ENCODE measurements at places on chromosomes 16 and 17.

DNA sequence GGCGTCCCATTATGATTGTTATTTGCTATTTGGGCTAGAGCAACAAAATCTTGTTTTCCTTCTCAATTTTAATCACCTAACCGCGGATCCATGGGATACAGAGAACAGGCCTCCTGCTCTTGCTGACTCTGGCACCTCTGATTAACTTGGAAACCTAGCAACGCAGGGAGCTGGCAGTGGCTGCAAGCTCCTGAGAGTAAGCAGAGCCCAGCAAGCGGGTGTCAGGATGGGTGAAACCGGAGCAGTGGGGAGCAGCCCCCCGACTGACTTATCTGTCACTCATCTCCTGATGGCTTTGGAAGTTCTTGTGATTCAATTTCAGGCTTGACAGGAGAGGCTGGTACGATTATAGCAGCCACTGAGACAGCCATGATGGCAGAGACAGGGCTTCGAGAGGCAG, 45.5 kb upstream of the CDC42EP4 start:
- no peak for DNase-seq

DNA sequence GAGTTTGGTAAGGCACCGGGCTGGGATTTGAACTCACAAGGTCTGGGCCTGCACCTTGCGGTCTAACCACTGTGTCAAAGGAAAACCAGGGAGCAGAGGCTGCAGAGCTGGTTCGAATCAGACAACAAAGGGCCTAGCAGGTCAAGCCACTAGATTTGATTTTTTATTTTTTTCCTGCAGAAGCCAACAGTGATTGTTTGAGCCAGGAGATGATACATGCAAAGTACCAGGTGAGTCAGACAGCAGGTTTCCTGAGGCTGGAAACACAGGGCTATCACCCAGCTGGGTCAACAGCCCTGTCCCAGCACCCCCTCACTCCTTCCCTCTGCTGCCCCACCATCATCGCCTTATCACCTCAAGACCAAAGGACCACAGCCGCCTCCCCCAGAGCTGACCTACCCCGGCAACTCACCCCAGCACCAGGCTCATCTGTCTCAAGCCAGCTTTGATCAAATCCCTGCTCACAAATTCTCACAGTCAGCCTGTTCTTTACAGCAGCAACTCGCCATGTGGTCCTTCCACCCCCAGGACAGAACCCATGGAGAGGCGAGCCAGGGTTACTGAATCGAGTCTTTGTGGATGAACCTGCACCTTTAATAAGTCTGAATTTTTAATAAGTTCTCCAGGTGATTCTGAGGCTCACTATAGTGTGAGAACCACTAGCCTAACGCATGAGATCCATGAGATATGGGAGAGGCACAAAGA, 13.0 kb upstream of the KRT19 start:
- no peak for DNase-seq

DNA sequence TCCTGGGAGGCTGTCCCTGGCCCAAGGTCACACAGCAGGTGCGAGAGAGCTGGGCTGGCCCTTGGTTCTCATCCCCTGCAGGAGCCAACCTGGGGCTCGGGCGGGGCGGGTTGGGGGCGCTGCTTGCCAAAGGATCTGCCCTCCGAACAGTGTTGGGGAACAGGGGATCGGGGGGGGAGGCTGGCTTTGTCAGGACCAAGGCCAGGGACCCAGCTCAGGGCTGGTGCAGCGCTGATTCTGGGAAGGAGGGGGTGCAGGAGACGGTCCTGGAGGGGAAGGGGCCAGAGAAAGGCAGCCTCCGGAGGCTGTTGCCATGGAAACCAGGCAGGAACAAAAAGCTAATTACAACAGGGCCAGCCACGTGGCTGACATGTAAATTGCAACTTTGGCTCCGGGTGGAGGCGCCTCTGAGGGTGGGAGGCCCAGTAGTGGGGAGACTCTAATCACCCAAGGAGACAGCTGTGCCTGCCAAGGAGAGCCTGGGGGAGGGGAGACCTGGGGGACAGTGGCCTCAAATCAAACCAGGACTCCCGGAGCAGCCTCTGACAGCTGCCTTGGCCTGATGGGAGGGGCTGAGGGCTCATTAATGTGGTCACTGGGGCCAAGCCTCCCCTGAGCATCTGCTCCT, 1.3 kb downstream of the TUBB3 start:
- DNase-seq = no peak

- no peak for DNase-seq
These were observed 491 bp downstream of the TRAP1 start for GRCh38 chr16:3716831-3717234.

- DNase-seq = no peak
These were observed 41.9 kb upstream of the ZCCHC14 start for GRCh38 chr16:87534751-87535150.

GRCh38 chr16:57252148-57252721, 7.2 kb downstream of the ARL2BP start:
- DNase-seq = no peak

DNA sequence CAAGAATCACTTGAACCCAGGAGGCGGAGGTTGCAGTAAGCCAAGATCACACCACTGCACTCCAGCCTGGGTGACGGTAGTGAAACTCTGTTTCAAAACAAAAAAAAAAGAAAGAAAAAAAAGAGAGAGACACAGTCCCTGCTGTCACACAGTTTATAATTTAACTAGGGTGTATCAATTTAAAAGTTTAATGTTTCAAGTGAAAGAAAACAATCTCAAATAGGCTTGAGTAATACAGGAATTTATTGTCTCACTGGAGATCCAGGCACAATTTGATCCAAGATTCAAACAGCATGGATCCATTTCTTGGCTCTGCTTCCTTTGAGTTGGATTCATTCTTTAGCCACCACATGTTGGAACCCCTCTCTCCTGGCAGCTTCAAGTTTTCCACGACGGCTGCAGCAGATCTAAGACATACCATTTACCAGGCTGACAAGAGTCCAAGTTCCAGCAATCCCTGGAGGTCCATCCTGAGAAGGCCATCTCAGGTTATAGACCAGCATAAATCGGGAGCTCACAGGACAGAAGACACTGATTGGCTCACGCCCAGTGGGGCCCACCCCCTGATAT, 97.5 kb downstream of the YPEL2 start:
- no peak for DNase-seq

DNA sequence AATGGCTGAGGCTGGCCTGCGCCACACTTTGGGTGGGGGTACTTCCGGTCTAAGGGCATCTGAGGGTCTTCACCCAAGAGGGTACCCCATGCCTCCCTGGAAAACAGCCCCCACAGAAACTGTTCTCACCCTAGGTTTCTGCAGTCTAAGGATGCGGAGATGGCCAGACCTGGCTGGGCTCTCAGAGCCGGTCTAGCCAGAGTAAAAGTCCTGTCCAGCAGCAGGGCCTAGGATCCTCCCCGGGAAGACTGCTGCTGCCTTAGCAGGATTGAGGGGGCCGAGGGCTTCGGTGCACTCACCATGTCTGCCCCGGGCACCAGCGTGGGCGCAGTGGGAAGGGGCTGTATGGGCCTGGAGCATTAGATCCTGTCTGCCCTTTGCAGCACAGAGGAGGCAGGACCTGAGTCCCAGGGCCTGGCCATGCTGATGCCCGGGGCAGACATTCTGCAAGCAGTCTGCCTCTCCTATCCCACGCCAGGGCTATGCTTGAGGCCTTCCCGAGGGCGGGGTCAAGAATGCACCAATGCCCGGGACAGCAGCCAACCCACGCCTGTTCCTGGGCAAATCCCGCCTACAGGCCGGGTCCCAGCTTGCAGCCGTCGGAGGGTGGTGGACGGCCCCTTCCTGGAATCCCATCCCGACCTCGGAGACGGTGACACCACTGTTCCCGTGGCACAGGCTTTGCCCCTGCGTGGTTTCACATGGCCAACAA, 54.7 kb downstream of the CBFA2T3 start:
- DNase-seq = peak; percentile 85

GRCh38 chr16:8458481-8459046, 131.7 kb downstream of the TMEM114 start:
- no peak for DNase-seq

DNA sequence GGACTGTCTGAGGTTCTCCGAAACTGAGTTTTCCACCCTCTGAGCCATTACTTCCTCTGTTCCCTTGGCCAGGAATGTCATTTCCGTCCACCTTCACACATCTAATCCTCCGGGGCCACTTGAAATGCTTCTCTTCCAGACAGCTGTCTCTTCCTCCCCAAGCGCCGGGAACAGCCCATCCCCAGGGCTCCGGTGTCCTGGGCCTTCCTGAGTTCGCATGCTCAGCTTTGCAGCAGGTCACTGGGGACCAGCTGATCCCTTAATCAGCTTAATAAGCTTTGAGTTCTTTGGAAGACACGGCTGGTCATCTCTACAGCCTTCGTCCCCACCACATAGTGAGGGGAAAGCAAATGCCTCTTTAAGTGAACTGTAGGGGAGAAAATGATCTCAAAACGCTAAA, 123.4 kb downstream of the DYNLRB2 start:
- DNase-seq = no peak

GRCh38 chr17:82930924-82931698, 91.3 kb upstream of the ZNF750 start:
- DNase-seq = peak; percentile 48

DNA sequence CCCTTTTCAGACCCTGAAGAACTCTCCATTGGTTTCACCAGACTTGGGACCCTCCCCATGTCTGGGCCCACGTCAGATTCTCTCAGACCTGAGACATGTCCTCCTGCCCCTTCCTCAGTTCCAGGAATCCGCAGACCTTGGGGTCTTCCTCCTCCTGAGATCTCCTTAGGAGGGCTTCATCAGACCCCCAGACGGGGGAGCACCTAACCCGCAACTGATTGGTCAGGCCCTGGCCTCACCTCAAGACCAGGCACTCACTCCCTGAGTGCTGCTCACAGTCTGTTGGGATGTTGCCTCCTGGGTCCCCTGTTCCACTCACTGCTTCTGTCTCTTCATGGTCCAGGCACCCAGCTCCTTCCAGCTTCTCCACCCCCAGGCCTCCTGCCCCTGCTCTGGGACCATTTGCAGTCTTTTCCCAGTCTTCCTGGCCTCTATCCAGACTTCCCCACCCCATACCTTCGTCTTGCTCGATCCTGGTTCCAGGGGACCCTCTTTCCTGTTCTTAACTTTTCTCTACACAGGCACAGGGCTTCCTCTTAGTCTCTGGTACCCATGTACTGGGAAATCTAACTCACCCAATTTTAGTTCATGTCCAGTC, 1.2 kb downstream of the GID4 start:
- no peak for DNase-seq

DNA sequence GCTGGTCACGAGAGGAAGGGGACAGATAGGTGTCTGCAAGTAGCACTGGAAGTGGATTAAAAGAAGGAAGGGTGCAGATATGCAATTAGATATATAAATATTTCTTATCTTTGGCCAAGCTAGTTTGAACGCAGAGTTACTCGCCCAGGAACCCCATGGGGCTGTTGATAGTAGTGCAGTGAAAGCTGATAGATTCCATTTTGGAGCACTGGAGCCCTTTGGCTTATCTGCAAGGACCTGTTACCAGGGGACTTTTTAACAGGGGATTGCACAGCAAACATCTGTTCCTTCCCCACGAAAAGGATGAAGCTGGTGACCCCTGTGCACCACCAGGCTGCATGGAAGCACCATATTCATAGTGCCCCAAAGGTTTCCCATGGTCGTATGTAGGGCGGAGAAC, 218.7 kb downstream of the SHISA9 start:
- DNase-seq = no peak

- DNase-seq = no peak
These were observed 510.6 kb downstream of the RBFOX1 start for GRCh38 chr16:7843261-7843660.

- DNase-seq = no peak
These were observed 62.6 kb upstream of the ERN1 start for GRCh38 chr17:64192589-64192988.

DNA sequence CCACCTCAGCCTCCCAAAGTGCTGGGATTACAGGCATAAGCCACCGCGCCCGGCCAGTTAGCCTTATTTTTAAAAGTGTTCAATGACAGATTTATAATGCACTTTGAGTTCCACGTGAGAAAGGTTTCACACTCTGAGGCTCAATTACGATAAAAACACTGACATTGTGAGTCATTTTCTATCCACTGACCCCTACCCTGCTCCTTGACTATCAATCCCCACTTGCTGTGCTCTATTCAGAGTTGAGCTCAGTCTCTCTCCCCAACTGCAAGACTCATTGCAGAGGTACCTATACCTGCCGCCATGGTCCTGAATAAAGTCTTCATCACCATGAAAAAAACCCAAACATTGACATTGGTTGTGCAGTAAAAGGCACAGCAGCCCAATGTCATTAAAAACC, 8.5 kb downstream of the GFOD2 start:
- no peak for DNase-seq

GRCh38 chr16:85207357-85207921, 95.2 kb upstream of the CIBAR2 start:
- DNase-seq = peak; percentile 57

GRCh38 chr16:4679850-4680636, 13.3 kb upstream of the NUDT16L1 start:
- DNase-seq = no peak

- no peak for DNase-seq
These were observed 14.8 kb downstream of the RFWD3 start for GRCh38 chr16:74651841-74652240.

DNA sequence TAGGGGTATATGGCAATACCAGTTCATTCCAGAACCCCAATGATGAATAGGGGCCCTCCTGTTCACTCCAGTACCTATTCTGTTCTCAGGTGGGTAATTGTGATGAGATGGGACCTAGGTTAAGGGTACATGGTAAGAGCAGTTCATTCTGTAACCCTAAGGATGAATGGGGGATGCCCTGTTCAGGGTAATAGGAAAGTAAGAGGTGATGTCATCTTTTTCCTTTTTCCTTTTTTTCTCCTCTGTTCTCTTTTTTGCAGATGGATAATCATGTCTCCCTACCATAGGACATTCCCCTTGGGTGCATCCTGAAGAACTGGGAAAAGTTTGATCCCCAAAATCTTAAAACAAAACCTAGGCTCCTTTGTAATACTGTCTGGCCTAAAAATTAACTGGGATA, 25.0 kb upstream of the SLC6A2 start:
- DNase-seq = no peak

GRCh38 chr17:39979893-39980350, 685 bp upstream of the PSMD3 start:
- no peak for DNase-seq

DNA sequence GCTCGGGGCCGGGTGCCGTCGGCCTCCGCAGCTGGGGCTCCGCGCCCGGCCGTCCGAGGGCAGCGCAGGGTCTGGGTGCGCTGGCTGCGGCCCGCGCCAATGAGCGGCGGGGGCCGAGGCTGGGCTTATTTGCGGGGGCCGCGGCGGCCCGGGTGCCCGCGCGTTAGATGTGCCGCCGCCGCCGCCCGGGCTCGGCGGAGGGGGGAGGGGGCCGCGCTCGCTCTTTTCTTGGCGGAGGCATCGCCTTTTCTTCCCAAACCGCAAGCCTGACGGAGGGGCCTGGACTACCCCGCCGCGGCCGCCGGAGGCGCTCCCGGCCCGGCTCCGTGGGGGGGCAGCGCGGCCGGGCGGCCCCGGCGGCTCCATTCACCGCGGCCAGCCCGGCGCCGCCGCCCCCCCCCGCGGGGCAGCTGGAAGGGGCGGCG, at the start of gene NOTUM:
Gene NOTUM (minus strand): TSS at position 101 of the 425 bp plus-strand sequence. CDS start 278 bp downstream, outside the sequence.
- DNase-seq = no peak

GRCh38 chr17:15078570-15078969, 186.6 kb downstream of the PMP22 start:
- DNase-seq = no peak

GRCh38 chr17:39077866-39078265, 73.6 kb downstream of the PLXDC1 start:
- DNase-seq = no peak
